Activated naive CD8-positive, alpha-beta T cell treated with anti-CD3 and anti-CD28 coated beads for 36 hours (primary cell): ENCODE measurements at places on chromosomes 4 and X.
A peak's percentile ranks its signal among the peaks of the same experiment; 100 is the strongest.

- no peaks in the 10 kb centered on the region for H3K27me3 ChIP-seq
- H3K27ac ChIP-seq, result peak overlapping the region; percentile 97
- H3K4me3 ChIP-seq, result peak overlapping the region; percentile 85
- H3K36me3 ChIP-seq, result peaks cover 18% of the 10 kb centered on the region
- peaks cover 41% of the 10 kb centered on the region for H3K4me1 ChIP-seq
Observed at GRCh38 chrX:53714580-53715345, 28.2 kb upstream of the HUWE1 start.

DNA sequence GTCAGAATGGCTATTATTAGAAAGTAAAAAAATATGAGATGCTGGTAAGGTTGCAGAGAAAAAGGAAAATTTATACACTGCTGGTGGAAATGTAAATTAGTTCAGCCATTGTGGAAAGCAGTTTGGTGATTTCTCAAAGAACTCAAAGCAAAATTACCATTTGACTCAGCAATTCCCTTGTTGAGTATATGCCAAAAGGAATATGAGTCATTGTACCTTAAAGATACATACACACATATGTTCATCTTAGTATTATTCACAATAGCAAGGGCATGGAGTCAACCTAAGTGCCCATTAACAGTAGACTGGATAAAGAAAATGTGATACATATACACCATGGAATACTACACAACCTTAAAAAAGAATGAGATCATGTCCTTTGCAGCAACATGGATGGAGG is 148.2 kb downstream of the COMMD8 start:
- H3K4me3 ChIP-seq, result no peak overlapping the region
- no peak overlapping the region for H3K27ac ChIP-seq
- peaks cover 6% of the 10 kb centered on the region for H3K27me3 ChIP-seq
- H3K4me1 ChIP-seq, result no peaks in the 10 kb centered on the region
- DNase-seq, result no peak

DNA sequence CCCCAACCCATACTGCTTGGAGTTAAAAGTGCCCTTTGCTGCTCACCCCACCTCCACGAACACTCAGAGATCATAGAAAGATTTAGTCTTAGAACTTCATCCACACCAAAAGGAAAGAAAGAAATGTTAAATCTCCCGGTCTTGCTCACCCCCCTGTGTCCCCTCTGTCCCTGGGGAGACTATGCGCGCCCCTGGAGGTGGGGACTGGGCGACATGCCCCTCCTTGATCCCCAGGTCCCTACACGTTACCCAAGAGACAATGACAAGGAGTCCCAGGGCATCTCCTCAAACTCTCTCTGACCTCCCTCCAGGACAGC is 620 bp downstream of the ITM2A start:
- peaks cover 24% of the 10 kb centered on the region for H3K4me1 ChIP-seq
- peak overlapping the region; percentile 91 for H3K4me3 ChIP-seq
- H3K27me3 ChIP-seq, result no peaks in the 10 kb centered on the region

DNA sequence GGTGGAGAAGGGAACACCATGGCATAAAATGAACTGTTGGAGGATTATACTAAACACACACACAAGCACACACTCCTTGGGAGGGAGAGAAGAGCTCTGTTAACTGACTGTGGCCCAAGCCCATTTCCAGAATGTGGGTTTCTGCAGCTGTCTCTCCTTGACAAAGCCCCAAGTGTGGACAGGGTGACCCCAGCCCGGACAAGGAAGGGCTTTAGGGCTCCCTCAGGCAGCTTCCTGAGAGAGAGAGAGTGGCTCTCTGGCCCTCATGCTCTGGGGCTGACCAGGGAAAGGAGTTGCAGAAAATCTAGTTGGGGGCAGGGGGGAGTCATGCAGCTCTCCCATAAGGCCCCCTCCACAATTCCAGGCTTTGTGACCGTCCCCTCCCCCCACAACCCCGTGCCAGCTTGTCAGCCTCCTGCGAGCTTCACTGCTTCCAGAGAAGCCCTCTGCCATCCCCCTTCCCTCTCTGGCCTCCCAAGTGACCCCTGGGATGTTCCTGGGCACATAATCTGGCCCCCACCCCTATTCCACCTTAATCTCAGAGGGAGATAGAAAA is 590 bp downstream of the ARHGEF9 start:
- no peak for DNase-seq
- H3K36me3 ChIP-seq, result no peaks in the 10 kb centered on the region
- H3K27me3 ChIP-seq, result no peaks in the 10 kb centered on the region
- no peaks in the 10 kb centered on the region for H3K4me1 ChIP-seq

- no peak for DNase-seq
- no peaks in the 10 kb centered on the region for H3K4me1 ChIP-seq
- H3K36me3 ChIP-seq, result no peaks in the 10 kb centered on the region
Observed at GRCh38 chrX:152725409-152725808, 8.1 kb downstream of the CSAG1 start.

GRCh38 chrX:110402850-110403221 is 44.2 kb downstream of the RTL9 start:
- no peaks in the 10 kb centered on the region for H3K36me3 ChIP-seq
- no peak overlapping the region for H3K4me3 ChIP-seq
- no peak for DNase-seq
- peaks cover 6% of the 10 kb centered on the region for H3K27me3 ChIP-seq
- H3K27ac ChIP-seq, result no peak overlapping the region

DNA sequence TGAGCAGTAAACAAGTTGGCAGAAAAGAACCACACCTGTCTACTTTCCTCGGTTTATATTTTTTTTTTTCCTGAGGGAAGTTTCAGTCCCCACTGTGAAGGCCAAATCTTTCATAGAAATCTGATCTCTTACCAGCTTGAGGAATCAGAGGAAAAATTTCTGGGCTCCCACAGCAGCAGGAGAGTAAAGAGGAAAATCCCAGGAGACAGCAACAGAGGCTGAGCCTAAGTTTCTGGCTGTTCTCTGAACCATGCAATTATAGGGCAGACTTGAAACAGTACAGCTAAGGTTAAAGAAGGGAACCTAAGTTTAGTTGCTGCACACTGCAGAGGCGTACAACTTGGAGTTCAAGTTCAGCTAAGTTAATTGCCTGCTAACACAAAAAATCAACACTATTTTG is 1090.9 kb upstream of the INTU start:
- H3K4me3 ChIP-seq, result no peak overlapping the region
- no peak overlapping the region for H3K27ac ChIP-seq
- no peak for DNase-seq
- H3K27me3 ChIP-seq, result no peaks in the 10 kb centered on the region

- DNase-seq, result no peak
- no peaks in the 10 kb centered on the region for H3K4me1 ChIP-seq
- no peak overlapping the region for H3K4me3 ChIP-seq
- H3K27ac ChIP-seq, result no peak overlapping the region
- H3K27me3 ChIP-seq, result no peaks in the 10 kb centered on the region
- H3K36me3 ChIP-seq, result no peaks in the 10 kb centered on the region
Observed at GRCh38 chr4:116027311-116027710, 913.9 kb upstream of the NDST4 start.

GRCh38 chr4:129994715-129995114 is 898.8 kb downstream of the C4orf33 start:
- no peak overlapping the region for H3K4me3 ChIP-seq
- H3K36me3 ChIP-seq, result no peaks in the 10 kb centered on the region
- no peaks in the 10 kb centered on the region for H3K4me1 ChIP-seq
- no peak for DNase-seq
- no peak overlapping the region for H3K27ac ChIP-seq
